ENCODE measurements at places on chromosomes 7 and 10. TPM values are rescaled to one million over a fixed set of nuclear protein-coding genes. Genes with fewer than 3 reads are reported as not detected.

DNA sequence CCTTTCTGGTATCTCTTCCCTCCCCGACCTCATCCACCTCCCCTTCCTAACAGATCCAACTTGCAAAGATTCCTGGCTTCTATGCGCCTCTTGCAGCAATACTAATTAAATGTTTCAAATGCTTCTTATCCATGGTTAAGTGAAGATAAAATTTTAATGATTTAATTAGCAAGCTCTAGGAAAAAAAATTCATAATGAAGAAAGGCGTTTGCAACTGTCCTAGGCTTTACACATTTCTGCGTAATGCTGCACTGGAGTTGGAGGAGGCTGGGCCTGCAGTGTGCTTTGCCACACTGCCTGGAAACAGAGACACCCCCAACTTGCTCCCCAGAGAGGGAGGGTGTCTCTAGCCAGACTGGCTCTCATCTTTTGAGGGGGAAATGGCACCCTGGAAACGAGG, 123.9 kb upstream of the CARD11 start:
- H3K27me3 ChIP-seq, result peaks cover 4% of the 10 kb centered on the region
- H3K4me1 ChIP-seq, result no peaks in the 10 kb centered on the region
- H3K27ac ChIP-seq, result no peak overlapping the region
- H3K4me3 ChIP-seq, result no peak overlapping the region
- no peak for DNase-seq
- no peaks in the 10 kb centered on the region for H3K36me3 ChIP-seq

Gene HOXA4
- total RNA-seq, result not detected

- peak overlapping the region; percentile 99 for H3K27ac ChIP-seq
- peak overlapping the region; percentile 60 for H3K4me3 ChIP-seq
Observed at GRCh38 chr10:72334196-72334824, 20.4 kb downstream of the DNAJB12 start.

Gene CYP3A5
- total RNA-seq, result not detected

Measured in activated CD4-positive, alpha-beta T cell treated with anti-CD3 and anti-CD28 coated beads for 36 hours (primary cell).